ENCODE measurements at places on chromosomes 2 and 18. TPM values are rescaled to one million over a fixed set of nuclear protein-coding genes. Genes with fewer than 3 reads are reported as not detected.

The DSG4 gene
- polyA plus RNA-seq: not detected

The GPR75 gene
- polyA plus RNA-seq: 0.10 TPM

The KCNK3 gene
- not detected for polyA plus RNA-seq

The POTEI gene
- polyA plus RNA-seq: not detected

The SDC1 gene
- polyA plus RNA-seq: 1.3 TPM

The AGXT gene
- polyA plus RNA-seq: not detected

The LYG2 gene
- polyA plus RNA-seq: not detected

All from IgD-negative memory B cell (primary cell).